Memory B cell (primary cell): ENCODE measurements at places on chromosomes 5 and 9.

DNA sequence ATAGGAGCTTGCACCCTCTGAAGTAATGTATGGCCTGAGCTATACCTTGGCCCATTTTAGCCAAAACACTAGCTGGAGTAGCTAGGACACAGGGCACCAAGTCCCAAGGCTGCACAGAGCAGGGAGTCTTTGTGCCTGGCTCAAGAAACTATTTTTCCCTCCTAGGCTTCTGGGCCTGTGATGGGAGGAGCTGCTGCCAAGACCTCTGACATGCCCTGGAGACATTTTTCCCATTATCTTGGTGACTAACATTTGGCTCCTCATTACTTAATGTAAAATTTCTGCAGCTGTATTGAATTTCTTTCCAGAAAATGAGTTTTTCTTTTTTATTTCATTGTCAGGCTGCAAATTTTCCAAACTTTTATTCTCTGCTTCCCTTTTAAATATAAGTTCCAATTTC, 1099.2 kb downstream of the CDH18 start:
- no peak for DNase-seq

DNA sequence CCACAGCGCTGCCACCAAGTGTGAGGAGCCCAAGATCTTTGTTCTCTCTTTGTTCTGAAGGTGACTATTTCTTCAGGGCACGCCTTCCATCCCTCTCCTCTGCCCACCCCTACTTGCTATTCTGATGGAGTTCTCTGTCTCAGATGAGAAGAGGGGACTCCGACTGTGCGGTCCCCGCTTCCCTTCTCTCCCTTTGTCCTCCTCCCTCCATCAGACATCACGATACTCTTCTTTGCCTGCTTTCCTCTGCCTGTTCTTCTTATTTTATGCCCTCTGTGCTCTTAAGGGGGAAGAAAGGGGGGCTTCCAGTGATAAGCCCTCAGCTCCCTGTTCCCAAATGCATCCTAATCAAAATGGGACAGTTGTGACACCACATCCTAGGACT, 307.8 kb downstream of the RAB3C start:
- no peak for DNase-seq

GRCh38 chr5:35468811-35469210, 148.9 kb upstream of the SPEF2 start:
- no peak for DNase-seq

DNA sequence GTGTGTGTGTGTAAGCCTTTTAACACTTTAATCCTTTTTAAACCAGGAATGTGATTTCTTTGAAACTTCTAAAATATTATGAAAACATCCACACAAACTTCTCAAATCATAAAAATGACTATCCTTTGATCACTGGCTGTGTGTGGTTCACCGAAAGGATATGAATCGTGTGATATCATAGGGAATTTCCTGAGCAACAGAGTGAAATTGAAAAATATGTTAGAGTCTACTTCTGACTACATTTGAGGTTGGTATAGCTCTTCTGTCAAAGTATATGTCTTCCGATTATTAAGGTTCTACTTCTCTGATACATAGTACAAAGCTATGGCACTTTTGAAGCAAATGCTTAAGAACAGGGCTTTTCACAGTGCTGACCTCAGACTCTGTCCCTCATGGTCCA, 40.3 kb downstream of the RGMB start:
- no peak for DNase-seq

GRCh38 chr5:78845470-78845869, 139.6 kb downstream of the ARSB start:
- no peak for DNase-seq

DNA sequence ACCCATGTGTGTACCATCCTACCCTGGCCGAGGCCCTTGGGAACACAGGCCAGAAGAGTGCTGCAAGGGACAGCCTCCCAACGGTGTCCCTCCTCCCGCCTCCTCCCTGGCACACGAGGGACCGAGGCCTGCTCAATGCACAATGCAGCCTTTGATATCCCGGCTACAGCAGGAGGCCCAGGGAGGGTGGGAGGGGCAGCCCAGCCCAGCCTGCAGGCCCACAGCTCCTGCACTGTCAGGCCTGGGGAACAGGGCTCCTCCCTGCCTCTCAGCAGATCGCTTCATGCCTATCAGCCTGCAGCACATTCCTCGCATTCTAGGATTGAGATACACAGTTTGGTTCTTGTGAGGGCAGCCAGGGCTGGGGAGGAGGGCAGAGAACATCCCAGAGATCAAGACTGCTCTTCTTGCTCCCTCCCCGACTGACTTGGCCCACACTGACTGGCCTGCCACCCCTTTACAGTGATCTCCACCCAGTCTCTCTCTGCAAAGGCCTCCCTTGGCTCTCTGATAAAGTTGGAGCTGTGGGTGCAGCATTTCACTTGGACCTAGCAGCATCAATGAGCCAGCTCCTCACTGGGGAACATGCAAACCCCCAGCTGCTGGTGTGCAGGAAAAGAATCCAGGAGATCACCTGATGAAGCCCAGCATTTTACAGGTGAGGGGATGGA, at the start of gene SH3TC2:
SH3TC2 (minus strand) TSS at position 46 of the 671 bp plus-strand sequence; CDS start at position 6, 40 bp downstream.
- no peak for DNase-seq

- DNase-seq = no peak
These were observed 45.7 kb upstream of the IPPK start for GRCh38 chr9:92715488-92716231.

DNA sequence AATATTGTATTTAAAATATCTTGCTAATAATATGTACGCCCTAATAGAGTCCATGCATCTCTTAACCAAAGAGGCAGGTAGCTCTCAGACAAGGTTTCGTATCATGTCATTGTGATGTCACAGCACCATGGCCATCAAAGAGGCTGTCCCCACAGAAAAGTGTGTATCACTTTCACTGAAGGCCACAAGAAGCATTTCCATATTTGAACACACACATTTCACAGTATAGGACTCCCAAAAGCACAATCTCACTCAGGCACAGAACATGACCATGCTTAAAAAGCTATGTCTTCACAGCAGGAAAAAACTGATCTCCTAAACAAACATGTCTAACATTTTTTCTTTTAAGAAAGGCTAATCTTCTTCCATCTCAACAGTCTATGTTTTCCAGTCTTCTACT, 133.8 kb downstream of the DENND1A start:
- no peak for DNase-seq

DNA sequence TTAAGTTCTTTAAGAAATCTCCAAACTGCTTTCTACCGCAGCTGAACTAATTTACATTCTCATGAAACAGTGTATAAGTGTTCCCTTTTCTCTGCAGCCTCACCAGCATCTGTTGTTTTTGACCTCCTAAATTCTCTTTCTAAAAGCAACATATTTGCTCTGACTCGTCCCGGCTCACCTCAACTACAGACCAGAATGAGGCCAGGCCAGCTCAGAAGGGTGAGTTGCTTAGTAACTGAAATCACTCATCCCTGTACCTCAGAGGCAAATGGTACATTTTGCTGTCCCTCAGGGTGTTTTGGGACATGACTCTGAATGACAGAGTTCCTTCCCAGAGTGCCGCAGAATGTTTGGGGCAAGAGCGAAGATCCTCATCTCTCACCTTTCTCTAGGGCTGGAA, 127.5 kb downstream of the FRMD3 start:
- no peak for DNase-seq

DNA sequence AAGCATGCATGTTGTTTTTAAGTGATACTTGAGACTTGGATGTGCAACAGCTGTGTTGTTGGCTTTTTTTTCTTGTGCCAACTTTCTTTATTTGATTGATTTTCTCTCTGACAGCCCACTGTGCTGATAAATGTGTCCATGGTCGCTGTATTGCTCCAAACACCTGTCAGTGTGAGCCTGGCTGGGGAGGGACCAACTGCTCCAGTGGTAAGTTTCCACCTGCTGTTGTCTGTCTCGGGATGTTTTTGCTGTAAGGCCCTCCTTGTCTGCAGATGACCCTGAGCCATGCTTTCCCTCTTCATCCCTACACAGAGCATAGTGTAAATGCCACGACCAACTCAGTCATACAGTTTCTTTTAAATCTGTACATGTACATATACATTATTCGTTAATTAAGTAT, 79.2 kb downstream of the MEGF10 start:
- DNase-seq = no peak

GRCh38 chr5:109373932-109374331, 35.8 kb downstream of the PJA2 start:
- DNase-seq = no peak

DNA sequence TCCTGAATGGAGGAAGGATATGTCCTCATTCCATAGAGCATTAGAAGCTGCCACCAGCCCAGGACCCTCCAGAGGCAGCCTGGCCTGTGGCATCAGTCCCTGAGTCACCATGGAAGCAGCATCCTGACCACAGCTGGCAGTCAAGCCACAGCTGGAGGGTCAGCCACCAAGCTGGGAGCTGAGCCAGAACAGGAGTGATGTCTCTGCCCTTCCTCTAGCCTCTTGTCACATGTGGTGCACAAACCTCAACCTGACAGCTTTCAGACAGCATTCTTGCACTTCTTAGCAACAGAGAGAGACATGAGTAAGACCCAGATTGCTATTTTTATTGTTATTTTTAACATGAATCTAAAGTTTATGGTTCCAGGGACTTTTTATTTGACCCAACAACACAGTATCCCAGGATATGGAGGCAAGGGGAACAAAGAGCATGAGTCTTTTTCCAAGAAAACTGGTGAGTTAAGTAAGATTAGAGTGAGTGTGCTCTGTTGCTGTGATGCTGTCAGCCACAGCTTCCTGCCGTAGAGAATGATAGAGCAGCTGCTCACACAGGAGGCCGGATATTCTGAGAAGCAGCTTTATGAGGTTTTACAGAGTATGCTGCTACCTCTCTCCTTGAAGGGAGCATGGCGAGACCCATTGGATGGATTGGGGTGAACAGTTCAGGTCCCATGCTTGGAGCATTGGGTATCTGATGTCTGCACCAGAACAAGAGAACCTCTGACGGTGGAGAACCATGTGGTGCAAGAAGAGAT, 13.0 kb upstream of the CYFIP2 start:
- DNase-seq = no peak

GRCh38 chr5:134840811-134841210, 5.0 kb upstream of the C5orf24 start:
- DNase-seq = no peak

DNA sequence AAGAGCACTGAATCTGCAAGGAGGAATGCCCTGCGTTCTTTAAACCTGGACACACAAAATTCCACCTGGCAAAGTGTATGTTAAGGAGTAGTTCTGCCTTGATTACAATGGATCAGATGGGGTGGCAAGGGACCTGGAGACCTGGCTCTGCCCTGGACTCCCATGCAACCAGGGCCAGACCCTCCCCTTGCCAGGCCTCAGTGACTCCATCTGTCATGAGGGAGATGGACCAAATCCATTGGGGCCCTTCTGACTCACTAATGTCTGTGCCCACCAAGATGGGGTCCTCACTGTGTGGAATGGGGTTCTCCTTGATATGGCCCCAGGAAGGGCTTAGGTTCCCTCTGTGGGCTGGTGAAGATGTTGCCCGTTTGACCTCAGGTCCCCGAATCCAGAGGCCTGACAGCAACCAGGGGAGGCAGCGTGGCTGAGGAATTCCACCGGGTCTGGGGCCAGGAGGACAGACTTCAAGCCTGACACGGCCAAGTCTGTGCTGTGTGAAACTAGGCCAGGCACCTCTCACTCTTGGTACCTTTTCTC, 100.3 kb downstream of the PAX5 start:
- no peak for DNase-seq

GRCh38 chr9:76177931-76178330, 216.3 kb downstream of the RFK start:
- no peak for DNase-seq

- no peak for DNase-seq
These were observed 92.4 kb downstream of the PRDM6 start for GRCh38 chr5:123181394-123181801.

- DNase-seq = no peak
These were observed 39.6 kb upstream of the CEP78 start for GRCh38 chr9:78196258-78196657.

- peak; percentile 50 for DNase-seq
These were observed 52.1 kb downstream of the IL31RA start for GRCh38 chr5:55903121-55903701.

GRCh38 chr5:98917433-98917832, 11.4 kb downstream of the CHD1 start:
- DNase-seq = no peak

- DNase-seq = no peak
These were observed 19.7 kb upstream of the F2R start for GRCh38 chr5:76696251-76696650.

DNA sequence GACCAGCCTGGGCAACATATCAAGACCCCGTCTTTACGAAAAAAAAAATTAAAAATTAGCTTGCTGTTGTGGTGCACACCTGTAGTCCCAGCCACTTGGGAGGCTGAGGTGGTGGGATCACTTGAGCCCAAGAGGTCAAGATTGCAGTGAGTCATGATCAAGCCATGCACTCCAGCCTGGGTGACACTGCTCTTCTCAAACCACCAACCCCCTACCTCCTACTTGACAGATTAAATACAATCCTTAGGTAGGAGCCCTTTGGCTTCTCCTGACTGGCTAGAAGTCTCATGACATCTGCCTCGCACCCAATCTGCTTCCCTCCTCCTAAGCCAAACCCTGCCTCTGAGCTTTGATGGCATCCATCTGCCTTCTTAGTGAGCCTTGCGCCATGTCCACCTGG, 11.6 kb upstream of the FBP1 start:
- DNase-seq = no peak

DNA sequence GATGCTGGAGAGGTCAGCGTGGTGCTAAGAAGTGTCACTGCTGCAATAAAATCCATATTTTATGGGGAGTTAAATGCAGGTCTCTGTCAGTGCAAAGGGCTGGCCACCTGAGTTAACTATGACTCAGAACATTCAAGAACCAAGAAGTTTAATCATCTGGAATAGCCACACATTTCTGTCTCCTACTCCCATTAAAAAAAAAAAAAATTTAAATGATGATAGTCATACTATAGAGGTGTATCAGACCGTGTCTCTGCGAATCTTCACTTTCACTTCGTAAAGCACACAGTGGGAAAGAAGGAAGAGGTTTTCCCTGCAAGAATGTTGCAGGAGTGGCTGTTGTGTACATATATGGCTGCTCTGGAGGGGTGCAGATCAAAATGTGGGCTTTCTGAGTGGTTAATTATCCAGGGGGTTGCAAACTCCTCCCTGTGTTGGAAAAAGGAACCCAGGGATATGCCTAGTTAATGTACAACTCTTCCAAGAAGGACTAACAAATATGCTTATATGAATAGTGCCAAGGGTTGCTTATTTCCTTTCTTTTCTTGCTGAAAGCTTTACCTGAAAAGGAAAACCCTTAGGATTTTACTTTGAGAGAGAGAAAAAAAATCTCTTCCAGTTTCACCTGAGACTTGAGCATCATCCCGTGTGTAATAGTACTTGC, 1.5 kb downstream of the CDH6 start:
- no peak for DNase-seq

GRCh38 chr9:87713278-87713987, 12.5 kb upstream of the CTSL start:
- no peak for DNase-seq

DNA sequence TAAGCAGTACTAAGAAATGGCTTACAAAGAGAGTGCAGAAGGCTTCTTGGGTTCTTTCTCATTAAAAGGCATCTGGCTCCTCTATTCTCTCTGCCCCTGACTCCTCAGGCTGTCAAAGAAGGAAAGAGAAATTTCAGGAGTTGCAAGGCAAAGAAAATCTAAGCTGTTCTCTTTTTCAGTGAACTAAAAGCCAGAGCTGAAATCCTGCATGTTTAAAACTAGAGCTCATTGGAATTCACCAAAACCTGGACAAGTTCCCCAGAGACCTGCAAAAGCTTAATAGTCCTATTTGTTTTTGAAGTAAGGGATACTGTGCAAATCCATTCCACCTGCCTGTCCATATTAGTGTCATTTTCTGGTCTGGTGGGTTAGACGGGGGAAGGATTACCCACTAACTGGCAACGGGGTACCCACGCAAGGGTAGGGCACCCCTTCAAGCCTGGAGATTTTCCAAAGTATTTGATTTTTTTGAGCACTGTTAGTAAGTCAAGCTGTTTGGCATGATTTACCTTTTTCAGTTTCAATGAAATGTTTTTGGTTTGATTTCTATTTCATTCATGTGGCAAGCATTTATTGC, 179.3 kb downstream of the FSTL4 start:
- DNase-seq = no peak
